ENCODE measurements at places on chromosomes 3 and 15.

DNA sequence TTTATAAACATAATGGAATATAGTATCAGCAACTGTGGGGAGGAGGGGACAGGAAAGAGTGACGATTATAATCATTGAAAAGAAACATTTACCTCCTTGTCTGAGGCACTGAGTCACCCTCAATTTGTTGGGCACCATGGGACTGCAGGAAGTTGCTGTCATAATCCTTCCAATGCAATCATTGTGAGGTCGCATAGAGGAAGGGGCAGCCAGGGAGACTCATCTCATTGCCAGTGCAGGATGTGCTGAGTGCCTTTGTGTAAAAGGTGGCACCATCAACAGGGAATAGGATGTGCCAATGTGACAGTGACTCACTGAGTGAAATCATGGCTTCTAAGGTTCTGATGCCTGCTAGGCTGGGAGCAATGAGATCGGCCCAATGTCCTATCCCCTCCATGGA is 300.4 kb upstream of the ADAMTS9 start:
- DNase-seq, result no peak

- no peak for DNase-seq
Measured at GRCh38 chr15:64950888-64951287, 38.8 kb downstream of the SPG21 start.

DNA sequence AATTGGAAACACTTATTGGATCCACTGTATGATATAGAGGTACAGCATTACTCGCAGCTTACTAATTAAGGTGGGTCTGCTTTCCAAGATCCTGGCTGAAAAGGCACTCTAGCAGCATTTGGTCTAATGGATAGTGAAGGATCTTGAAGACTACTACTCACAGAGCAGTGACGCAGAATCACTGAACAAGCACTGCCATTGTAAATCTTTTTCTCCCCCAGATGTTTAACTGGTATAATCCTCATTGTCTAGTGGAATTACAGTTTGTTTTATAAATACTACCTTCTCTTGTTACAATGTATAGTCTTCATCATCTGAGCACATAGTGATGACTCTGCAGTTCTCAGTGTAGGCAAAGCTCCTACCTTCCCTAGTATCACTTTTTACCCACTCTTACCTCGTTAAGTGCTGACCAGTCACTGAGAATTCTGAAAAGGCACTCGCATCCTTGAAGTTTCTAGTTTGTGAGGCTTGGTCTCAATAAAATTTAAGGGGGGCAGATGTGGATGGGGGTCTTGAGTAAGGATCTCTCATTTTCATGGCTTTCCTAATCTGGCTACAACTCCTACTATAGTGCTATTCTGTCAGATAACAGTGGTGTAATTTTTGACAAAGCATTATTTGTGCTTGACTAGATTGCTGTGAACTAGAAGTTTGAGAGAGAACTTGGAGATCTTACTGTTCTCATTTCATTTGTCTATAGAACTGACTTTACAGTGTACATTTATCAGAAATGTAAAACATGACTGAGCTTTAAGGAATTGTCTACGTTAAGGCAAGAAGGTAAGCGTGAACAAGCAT is 23.2 kb downstream of the MAPK6 start:
- DNase-seq, result no peak

GRCh38 chr3:25728101-25728500 is 55.1 kb downstream of the NGLY1 start:
- peak; percentile 5 for DNase-seq

DNA sequence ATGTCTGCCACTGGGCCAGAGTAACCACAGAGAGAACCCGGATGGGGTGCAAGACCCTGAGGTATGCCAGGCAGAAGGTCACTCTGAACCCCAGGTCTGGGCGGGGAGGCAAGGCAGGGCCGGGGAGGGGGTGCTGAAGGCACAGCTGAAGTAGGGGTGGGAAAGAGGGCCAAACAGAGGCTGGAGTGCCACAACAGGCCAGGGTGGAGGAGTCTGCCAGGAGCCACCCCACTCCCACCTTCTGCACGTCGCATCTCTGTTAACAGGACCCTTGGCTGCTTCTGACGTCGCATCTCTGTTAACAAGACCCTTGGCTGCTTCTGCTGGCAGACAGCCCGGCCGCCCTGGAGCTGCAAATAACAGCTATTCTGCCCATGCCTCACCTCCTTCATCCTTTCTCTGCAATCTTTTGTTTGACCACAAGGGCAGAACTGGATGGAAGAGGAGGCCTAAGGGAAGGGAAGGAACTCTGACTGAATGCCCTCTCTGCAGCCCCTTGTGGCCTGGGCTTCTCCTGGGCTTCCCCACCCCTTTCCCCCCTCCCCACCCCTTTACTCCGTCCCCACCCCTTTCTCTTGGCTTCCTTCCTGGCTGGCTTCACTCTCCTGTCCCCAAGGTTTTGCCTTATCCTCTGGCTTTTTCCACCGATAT is 20.6 kb upstream of the FBLN2 start:
- no peak for DNase-seq

DNA sequence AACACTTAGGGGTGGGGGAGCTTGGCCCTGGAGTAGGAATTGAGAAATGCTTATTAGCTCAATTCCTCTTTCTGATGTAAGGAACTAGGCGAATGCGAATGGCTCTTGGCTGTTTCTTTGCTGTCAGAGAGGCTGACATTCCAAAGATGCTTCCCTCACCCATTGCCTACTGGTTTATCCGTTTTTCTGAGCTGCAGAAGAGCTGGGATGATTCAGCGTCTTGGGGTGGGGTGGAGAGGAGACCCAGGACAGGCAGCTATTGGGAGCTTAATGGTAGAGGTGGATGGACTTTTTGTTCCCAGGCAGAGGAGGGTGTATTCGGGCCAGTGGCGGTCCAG is 9.8 kb downstream of the PLEKHO2 start:
- peak; percentile 93 for DNase-seq

GRCh38 chr3:104510131-104510849 is 856.4 kb upstream of the ALCAM start:
- no peak for DNase-seq

- no peak for DNase-seq
Measured at GRCh38 chr3:175349168-175349567, 490.0 kb downstream of the NAALADL2 start.

GRCh38 chr3:166957121-166957520 is 423.0 kb downstream of the ZBBX start:
- no peak for DNase-seq

DNA sequence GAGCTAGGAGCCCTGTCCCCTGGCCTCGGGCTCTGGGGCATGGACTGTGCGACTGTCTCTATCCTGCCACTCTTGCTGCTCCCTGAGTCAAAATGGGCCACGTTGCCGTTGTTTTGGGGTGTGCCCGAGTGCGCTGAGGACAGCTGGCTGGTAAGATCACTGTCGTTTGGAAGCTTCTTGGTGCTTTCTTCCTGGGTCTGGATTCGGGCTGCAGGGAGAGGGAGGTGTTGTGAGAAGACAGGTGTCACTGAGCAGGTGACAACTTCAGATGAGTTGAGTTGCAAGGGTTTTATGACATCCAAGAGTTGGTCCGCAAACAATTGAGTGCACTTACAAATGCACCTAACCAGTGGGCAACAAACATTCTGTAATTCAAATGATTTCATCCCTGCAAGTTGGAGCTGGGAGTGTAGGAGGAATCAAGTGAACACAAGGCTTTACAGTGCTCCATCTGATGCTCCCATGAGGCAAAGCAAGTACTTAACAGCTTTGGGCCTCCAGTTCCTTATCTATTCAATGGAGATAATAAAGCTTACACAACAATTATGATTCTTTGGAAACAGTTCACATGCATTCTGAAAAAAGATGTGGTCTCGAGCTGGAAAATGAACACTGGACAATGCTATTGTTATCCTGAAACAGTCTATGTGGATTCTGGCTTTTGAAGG is 11.0 kb upstream of the STARD5 start:
- no peak for DNase-seq

DNA sequence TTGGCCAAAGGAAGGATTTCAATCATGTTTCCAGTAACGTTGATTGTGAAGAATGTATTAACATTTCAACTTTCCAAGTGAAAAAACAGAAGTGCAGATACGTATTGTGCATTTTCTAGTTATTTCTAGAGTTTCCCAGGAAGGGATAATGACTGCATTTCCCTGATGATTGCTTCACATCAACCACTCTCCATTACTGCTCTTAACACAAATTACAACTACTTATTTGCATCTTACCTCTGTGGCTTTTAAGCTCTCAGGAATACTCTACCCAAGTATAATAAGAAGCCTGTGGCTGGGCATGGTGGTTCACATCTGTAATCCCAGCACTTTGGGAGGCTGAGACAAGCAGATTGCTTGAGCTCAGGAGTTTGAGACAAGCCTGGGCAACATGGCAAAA is 582.5 kb downstream of the ZNF385D start:
- DNase-seq, result no peak

GRCh38 chr3:188037965-188038581 is 115.9 kb upstream of the LPP start:
- peak; percentile 25 for DNase-seq

DNA sequence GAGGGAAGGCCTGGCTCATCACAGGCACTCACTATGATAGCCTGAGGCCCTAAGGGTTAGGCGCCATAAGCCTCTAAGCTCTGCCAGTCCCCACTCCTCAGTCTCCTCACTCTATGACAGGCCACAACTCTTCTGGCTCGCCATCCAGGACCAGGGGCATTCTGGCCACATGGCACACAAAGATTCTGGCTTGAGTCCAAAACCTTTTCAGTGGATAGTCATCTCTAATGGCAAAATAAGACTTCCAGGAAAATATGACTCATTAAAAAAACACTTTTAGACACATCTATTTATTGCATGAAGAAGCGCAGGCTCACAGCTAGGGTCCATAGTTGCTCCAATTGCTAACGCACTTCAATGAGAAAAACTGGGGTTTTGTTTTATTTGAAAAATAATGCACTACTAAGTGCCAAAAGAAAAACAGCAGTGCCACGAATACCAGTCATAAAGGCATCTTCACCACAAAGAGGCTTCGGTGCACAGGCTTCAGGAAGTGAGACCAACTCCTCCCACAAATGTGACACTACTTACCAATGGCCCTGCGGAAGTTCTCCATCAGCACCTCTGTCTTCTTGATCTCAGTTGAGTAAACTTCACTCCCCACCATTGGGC is 11.1 kb downstream of the RUVBL1 start:
- DNase-seq, result peak; percentile 90

All from IMR-90 (cell line).